NCI-H187 (cell line): ENCODE measurements at places on chromosomes 11 and 22.
A peak's percentile ranks its signal among the peaks of the same experiment; 100 is the strongest.

GRCh38 chr22:45238957-45239680 is 1.6 kb downstream of the KIAA0930 start:
- no peak for DNase-seq

- DNase-seq = no peak
These were observed 4.9 kb downstream of the HSD17B12 start for GRCh38 chr11:43685440-43685839.

DNA sequence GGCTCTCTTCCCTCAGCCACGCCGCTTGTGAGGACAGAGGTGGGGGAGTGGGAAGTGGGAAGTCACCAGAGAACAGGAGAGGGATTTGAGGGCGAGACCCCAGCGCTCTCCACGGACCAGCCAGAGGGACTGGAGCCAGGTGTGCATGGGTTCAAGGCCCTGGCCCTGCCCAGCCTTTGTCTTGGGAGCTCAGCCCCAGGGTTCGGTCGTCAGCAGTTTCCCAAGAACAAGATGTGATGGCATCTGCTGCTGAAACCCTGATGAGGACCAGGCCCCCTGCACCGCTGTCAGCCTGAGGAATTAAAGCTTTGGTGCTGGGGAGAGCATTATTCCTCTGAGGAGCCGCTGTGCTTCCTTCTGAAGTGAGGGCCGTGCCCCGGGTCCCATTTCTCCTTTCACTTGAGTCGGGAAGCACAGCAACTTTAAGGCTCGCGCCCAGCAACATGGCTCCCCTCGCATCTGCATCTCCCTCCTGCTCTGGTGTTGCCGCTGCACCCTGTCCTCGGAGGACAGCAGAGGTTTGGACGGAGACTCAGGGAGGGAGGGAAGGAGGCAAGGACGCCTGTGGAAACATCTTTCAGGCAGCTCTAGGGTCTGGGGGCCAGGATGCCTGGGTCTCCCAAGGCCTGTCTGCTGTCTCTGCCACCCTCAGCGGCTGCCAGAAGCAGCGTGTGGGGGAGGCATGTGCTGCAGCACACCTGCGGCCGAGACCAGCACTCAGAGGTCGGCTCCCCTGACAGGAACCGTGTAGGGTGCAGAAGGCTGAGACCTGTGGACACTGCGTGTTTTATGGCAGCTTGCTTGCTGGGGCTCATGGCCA is 3.8 kb downstream of the IFITM5 start:
- DNase-seq = no peak

DNA sequence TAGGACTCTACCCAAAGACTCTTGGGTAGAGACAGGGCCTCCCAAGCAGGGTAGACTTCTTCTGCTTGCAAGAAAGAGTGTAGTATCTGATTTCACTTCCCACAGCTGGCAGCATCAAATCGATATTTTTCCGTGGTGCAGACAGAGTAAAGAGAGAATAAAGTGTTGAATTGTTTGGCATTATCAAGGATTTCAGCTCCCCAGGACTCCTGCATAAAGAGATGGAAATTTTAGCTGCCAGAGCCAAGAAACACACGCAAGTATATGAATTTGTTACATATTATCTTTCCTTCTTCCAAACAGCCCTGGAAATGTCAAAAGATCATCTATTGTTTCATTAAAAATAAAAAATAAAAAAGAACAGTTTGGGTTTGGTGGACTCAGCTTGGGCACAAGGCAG is 136.8 kb downstream of the PKNOX2 start:
- no peak for DNase-seq

DNA sequence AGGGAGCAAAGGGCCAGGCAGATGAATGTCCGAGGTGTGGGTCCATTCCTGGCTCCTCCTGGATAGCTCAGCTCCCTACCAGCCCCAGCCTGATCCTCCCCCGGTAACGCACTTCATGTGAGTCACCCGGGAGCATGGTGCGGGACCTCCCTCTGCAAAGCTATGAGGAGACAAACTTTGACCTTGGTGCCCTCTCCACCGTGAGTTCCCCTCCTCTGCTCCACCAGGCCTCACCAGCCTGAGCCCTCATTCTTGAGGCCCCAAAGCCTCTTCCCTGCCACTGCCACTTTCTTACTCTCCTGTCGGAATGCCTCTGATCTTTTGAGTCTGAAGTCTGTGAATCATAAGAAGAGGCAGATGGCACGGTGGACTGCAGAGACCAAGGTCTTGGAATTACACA is 37.4 kb upstream of the CD82 start:
- DNase-seq = no peak

- no peak for DNase-seq
These were observed 155.4 kb downstream of the DBX1 start for GRCh38 chr11:20004866-20005265.

- no peak for DNase-seq
These were observed 48.4 kb downstream of the INSC start for GRCh38 chr11:15163136-15163535.

DNA sequence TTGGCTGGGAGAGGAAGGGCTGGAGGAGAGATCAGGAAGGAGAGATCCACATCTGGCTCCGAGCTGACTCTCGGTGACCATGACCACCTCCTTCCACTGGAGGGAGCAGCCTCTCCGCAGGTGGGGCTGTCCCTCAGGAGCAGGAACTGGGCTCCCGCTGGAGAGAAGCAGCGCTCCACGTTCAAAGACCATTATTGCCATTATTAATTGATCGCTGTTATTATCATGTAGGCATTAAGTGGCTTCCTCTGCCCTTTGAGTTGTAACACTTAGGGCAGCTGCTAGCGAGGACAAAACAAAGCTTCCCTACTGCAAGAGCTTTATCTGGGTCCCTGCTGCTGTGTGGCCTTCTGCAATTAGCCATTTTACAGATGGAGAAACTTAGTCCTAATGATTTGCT is 251.9 kb downstream of the ST3GAL4 start:
- DNase-seq = no peak

- no peak for DNase-seq
These were observed 15.1 kb upstream of the AIFM3 start for GRCh38 chr22:20951932-20952380.

DNA sequence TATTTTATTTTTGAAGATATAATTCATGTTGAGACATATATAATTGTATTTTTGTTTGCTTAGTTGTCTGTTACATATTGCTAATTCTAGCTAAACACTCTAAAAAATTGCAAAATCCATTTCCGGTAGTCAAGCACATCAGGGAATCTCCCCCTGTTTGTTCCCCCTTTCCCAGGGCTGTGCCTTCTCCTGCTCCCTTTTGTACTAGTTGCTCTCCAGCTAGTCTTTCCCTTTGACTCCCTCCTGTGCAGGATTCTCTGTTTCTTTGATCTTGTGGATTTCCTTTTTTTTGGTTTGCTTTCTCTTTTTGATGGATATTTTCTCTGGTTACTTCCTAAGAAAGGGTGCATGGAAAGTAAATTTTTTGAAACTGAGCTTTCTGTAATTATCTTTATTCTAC is 188.1 kb upstream of the PLET1 start:
- no peak for DNase-seq

- DNase-seq = no peak
These were observed 82.1 kb downstream of the PPP6R3 start for GRCh38 chr11:68542617-68543016.

DNA sequence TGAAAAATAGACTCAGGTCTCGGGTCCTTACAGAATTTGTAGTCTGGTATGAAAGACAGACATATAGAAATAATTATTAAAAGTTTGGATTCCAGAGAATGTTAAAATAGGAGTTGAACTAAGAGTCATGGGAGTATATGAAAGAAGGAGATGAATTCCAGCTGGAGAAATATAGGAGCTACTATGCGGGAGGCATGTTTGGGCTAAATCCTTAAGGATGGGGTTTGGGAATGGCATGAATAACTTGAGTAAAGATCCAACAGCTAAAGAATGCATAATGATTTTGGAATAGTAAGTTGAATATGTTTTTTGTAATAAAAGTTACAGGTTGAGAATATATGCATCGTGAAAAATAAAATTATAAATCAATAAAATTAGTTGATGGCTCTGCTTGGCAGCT is 129.4 kb upstream of the SLC5A12 start:
- DNase-seq = no peak

- DNase-seq = no peak
These were observed 7.9 kb downstream of the CD82 start for GRCh38 chr11:44573333-44573732.

- no peak for DNase-seq
These were observed 1272.8 kb downstream of the LRRC4C start for GRCh38 chr11:40186437-40187263.

GRCh38 chr22:18063306-18063705 is 14.5 kb upstream of the PEX26 start:
- no peak for DNase-seq

DNA sequence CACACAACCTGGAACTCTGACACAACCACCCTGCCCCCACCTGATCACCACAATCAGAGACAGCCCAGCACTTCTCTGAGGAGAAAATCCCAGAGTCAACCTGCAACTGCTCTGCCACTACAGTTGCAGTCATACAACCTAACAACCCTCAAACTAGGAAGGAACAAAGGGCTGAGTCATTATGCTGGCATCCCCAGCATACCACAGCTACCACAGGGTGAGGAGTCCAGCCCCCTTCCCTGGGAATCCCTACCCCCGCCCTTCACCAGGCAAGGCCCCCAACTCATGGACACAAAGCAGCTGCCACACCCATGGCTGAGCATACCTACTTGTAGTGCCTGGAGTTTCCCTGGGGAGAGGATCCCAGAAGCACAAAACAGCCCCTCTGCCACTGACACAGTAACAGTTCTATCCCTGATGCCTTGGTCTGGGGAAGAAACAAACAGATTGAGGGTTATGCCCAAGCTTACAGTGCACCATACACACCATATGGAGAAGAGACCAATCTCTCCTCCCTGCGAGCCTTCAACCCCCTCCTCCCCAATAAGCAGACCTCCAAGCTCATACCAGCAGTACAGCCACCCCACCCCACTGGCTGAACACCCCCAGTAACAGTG is 68.5 kb upstream of the C11orf58 start:
- no peak for DNase-seq

GRCh38 chr22:16917144-16918003 is 90.6 kb downstream of the GAB4 start:
- peak; percentile 5 for DNase-seq

- DNase-seq = no peak
These were observed 512.9 kb downstream of the NTM start for GRCh38 chr11:131883332-131883731.

DNA sequence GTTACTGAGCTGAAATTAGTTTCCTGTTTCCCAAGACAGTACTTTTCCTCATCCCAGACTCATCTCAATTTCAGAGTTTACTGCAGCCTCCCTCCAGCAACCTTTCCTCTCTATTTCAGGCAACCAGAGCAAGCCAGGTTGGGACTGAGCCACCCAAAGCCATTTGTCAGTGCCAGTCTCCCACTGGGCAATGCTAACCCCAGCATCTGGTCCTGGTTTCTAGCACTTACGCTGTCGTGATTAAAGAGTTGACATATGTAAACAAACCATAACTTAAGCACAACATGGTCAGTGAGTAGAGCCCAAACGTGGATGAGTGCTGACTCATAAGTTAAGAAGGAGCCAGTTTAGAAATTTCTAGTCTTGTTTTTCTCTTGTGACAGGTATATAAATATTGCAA is 119.6 kb upstream of the BLID start:
- DNase-seq = no peak

DNA sequence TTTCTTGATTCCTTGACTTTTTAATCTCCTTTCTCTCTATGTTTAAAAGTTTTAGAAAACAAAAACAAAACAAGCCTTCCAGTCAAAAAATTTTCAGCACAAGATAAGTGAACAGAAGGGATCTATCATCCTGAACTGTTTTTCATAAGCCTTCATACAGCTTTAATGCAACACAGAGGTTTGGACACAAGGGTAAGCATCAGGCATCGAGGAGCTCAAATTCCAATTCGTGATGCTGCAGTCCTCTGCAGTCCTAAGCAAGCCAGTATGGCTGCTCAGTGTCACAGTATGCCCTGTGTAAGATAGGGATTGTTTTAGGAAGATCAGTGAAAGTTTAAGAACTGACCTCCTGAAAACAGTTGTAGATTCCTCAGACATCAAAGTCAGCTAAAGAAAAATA is 740.9 kb downstream of the NTM start:
- no peak for DNase-seq

GRCh38 chr22:27867085-27867952 is 51.7 kb downstream of the PITPNB start:
- DNase-seq = no peak

DNA sequence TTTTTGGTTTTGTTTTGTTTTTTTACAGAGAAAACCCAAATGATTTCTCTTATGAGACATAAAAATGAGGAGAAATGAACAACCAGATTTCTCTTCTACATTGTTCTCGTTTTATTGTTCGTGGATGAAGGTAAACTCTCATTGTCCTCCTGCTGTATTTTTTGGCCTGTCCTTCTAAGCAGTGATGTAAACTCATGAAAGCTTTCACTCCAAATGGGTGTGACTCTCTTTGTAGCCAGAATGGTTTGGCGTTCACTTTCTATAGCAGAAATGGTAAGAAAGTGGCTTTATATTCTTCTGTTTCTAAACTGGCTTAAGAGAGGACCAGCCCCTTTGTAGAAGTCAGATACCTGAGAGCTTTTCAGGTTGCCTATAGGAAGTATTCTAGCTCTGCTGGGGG is 15.5 kb upstream of the BMAL1 start:
- no peak for DNase-seq

DNA sequence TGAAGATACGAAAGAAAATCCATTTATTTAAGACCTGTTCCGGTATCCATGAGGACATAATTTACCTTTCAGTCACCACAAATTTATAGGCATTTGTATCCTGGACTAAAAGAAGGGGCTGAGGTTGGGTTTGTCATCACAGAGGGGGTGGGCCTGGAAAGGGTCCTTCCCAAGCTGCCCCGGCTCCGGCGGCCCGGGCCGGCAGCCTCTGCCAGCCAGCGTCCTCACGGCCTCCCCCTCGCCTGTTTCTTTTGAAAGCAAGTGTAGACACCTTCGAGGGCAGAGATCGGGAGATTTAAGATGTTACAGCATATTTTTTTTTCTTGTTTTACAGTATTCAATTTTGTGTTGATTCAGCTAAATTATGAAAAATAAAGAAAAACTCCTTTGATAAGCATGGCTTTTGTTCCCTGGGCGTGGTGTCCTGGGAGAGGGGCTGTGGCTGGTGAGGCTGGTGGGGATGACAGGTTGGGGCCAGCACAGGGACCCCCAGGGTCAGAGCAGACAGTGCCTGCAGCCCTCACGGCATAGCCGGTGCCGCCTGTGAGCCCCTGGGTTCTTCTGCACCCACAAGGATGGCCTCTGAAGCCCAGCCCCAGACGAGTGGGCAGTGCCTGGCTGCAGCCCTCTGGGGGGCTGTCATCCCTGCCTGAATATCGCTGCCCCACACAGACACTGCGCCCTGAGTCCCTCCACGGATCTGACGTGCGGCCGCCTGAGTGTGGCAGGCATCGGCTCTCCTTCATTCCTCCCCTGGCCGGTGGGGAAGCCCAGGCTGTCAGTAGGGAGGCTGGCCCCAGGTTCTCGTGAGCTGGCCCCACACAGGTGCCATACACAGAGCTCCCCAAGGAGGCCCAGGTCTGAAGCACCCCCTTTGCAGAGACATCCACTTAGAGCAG is 1075.9 kb downstream of the BRD1 start:
- no peak for DNase-seq

DNA sequence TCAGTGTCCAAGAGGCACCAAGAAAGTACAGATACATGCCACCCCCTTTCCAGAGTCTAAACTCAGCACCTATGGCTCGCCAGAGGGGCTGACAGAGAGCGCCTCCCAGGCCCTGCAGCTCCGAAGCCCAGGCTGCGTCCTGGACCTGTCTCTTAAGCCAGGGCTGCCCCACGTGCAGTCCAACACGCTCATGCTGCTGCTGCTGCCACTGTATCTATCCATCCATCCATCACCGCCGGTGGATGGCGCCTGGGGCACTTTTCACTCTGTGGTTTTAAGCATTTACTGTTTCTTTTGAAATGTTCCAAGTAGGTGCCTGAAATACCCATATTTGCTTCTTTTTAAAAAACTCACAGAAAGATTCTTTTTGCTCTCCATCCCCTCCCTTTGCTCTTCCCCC is 41.8 kb downstream of the MACROD1 start:
- no peak for DNase-seq

- no peak for DNase-seq
These were observed 198.2 kb downstream of the IGLL1 start for GRCh38 chr22:23381661-23382427.
